CD4-positive, alpha-beta T cell treated with Interleukin-21 for 1 hour (primary cell): ENCODE measurements at places on chromosomes 2 and 18.
A peak's percentile ranks its signal among the peaks of the same experiment; 100 is the strongest.

DNA sequence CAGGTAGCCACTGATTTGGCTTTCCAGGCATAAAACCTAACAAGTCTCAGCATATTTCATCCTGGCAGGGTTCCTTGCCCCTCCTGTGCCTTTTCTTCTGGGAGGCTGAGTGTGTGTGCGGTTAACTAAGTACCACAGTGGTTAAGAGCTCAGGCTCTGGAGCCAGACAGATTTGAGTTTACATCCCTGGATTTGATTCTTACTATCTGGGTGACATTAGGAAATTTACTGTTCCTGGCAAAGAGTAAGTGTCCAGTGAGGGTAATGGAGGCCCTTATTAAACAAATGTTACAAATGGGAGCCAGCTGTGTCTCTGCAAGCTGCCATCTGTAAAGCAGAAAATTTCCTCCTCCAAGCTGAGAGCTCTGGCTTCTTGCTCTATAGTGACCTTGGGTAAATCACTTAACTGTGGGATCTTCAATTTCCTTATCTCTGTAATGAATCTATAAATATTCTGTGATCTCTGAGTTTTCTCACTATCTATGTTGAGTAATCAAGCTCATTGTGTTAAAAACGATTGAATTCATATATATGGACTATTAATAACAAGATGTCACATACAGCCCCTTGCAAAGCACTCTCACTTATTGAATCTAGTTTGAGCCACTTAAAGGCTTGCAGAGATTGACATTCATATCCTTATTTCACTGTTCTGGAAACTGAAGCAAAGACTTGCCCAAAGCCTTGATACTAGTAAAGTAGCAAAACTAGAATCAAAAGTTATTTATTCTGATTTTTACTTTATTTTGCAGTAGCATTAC is 6.5 kb upstream of the COBLL1 start:
- no peak for DNase-seq

DNA sequence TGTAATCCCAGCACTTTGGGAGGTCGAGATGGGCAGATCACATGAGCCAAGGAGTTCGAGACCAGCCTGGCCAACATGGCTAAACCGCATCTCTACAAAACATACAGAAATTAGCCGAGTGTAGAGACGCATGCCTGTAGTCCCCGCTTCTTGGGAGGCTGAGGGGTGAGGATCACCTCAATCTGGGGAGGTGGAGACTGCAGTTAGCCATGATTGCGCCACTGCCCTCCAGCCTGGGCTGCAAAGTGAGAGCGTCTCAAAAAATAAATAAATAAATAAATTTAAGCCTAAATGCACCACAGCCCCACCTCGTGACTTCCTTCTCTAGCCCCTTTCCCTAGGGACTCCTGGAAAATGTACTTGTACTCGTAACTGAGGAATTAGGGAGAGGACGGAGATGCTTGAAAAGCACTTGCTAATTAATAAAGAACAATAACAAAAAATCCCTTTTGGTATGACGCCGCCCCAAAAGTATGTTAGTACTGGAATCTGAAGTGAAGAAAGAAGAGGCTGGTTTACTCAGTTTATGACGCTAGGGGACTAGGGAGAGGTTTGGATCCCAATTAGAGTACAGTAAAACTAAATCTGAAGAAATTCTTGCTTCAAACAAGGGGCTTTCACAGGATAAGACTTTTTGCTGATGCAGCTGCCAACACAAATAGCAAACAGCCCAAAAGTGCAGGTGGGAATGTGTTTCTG is 887 bp upstream of the ZNF396 start:
- DNase-seq, result no peak

DNA sequence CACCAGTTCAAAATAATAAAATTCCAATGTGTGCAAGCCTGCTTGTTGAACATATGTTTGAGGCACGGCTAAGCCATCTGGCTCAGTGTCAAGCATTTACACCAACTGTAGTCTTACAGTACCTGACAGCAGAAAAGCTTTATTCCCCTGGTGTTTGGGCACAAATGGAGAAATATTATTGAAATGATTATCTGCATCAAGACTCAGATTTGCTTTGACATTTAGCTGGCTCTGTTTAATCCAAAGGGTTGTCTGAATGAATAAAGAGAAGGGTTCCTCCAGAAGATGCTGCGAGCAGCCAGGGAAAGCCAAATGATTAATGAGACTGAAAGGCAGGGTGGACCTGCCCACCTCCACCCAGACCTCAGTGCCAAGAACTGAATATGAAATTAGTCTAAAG is 393.2 kb upstream of the GALNT5 start:
- no peak for DNase-seq

DNA sequence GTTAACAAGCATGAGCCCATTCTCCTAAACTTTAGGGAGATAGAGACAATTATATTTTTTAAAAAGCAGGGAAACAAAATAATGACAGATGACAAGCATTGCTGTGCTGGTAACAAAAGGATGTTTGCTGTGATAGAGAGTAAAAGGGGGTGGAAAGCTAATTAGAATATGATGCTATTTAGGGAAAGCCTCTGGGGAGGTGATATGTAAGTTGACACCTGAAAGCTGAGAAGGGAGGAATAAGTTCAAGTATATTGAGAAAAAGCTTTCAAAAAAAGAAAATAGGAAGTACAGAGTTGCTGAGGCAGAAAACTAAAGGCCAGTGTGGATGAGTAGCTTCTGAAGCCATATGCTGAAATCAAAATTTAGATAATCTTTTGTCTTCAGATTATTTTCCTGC is 565.2 kb upstream of the NRXN1 start:
- DNase-seq, result no peak

DNA sequence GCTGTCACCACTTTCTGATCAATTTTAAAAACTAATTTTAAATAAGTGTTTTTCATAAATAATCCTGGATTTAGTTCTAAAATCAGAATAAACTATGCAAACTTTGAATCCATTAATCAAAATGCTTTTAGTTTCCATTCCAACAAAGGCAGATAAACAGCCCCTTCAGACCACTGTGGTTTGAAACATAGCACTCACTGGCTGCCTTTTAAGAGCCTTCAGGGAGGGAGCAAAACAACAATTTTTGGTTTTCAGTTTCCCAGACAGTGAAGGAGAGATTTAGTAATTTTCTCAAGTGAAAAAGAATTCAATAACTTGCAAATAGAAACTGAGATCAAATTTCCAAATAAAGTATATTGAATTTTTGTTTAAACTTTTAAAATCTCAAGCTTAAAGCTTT is 46.1 kb downstream of the CDK15 start:
- no peak for DNase-seq

DNA sequence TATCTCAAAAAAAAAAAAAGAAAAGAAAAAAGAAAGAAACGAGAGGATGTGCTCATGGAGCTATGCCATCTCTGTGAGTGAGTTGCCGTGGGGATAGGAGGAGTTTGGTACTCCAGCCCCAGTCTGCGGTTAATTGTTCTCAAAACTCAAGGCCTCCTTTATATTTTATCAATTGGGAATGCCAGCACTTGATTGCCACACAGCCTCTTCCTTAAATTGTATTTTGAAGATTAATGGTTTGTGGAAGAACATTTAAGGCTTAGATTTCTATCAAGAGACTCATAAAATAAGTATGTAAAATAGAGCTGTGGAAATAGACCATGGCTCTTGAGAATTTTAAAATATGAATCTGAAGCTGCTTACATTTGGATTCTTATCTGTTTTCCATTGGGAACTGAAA is 29.8 kb downstream of the KCNE4 start:
- no peak for DNase-seq

- DNase-seq, result no peak
Measured at GRCh38 chr18:1954583-1955312, 616.6 kb downstream of the METTL4 start.

- DNase-seq, result no peak
Measured at GRCh38 chr2:118065921-118066511, 22.3 kb upstream of the INSIG2 start.

DNA sequence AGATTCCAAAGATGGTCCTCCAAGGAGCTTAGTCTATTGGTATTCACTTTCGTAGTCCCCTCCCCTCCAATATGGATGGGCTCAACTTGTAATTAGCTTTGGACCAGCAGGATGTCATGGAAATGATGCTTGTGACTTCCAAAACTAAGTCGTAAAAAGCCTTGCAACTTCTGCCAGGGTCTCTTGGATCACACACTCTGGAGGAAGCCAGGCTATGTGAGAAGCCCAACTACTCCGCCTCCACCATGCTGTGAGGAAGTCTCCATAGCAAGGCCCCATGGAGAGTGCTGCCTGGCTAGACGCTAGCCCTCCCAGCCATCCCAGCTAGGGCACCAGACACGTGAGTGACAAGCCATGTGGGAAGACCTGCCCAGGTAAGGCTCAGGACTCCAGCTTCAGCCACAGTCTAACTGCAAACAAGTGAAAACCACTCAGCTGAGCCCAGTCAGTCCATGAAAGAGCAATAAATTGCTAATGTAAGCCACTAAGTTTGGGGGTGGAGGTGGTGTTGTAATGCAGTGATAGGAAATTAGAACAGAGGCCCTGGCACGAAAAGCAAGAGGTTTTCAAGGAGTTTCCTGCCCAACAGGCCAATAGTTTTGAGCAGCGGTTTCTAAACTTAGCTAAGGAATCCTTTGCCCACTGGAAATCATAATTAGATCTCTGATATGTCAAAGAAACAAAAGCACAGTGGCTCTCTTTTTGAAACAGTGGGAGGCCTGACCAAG is 77.5 kb upstream of the GLI2 start:
- no peak for DNase-seq

DNA sequence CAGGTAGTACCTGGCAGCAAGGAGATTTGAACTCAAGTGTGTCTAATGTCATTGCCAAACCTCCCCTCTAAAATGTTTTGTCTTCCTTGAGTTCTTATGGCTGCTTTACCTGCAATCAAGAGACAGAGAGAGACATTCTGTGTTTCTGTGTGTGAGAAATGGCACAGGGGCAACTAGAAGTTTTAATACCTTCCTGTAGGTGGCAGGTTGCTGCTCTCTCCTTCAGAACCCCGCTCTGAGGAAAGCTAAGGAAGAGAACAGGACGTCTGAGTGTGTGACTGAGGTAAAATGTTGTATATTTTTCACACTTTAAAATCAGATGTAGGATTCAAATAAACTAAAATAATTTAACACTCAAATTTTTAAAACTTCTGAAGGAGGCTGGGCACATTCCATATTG is 19.2 kb downstream of the DTNA start:
- no peak for DNase-seq

DNA sequence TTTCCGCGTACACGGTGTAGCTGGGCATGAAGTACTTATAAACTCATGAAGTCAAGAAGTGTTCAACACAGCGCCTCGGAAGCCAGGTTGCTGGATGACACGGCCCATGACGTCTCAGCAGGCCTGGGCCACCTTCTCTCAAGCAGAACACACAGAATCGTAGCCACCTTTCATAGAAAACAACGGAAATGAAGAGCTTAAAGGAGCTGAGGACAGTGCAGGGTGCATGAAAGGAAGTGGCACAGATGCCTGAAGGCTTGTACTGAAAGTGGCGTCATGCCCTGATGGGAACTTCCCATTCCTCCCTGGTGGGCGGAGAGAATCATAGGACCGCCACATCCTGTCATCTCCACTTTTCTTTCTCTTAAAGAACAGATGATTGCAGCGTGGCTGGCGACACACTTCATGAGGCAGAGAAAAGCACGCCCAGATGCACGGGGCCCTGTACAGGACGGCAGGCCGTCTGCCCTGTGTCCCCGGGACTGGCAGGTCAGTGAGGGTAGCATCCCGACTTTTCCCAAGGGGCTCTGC is 31.1 kb downstream of the HDAC4 start:
- peak; percentile 88 for DNase-seq

DNA sequence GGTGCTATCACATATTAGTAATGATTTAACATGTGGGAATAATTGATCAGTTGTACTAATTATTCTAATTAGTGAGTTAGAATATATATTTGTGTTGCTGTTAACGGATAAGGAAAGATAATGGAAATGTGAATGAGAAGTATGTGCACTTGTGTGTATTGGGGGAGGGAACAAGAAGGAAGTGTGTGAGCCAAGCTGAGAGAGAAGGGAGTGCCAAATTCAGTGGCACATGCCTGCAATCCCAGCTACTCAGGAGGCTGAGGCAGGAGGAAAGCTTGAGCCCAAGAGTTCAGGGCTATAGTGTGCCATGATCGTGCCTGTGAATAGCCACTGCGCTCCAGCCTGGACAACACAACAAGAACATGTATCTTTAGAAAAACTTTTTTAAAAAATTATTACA is 9.3 kb downstream of the BARD1 start:
- no peak for DNase-seq

DNA sequence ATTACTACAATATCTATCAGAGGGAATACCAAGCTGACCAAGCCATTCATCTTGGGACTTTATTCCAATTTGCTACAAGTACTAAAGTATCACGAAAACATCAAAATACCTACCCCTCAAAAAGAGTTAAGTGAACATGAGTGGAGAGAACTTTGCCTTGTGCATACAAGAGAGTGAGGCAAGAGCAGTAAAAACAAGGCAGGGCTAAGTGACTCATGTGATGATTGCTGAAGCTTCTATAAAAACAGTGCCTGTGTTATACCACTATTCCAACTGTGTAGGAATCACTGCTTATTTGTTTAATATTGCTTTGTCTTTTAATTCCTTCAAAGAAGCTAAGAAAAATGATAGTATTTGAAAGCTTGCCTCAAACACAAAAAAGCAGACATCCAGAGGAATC is 61.2 kb downstream of the FARSB start:
- DNase-seq, result no peak

DNA sequence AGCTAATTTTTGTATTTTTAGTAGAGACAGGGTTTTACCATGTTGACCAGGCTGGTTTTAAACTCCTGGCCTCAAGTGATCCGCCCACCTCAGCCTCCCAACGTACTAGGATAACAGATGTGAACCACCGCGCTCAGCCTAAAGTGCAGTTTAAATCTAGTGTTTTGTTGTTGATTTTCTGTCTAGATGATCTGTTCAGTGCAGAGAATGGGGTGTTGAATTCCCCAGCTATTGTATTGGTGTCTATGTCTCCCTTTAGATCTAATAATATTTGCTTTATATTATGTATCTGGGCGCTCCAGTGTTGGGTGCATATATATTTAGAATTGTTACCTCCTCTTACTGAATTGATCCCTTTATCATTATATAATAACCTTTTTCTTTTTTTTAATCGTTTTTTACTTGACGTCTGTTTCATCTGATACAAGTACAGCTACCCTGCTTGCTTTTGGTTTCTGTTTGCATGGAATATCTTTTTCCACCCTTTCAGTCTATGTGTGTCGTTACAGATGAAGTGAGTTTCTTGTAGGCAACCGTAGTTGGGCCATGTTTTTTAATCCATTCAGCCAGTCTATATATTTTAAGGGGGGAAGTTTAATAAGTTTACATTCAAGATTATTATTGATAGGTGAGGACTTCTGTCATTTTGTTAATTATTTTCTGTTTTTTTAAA is 34.3 kb downstream of the GALM start:
- DNase-seq, result peak; percentile 64

- DNase-seq, result no peak
Measured at GRCh38 chr18:58400331-58400870, 228.5 kb downstream of the ALPK2 start.

- DNase-seq, result no peak
Measured at GRCh38 chr2:134197445-134197844, 56.4 kb upstream of the MGAT5 start.

- no peak for DNase-seq
Measured at GRCh38 chr2:39870871-39871270, 91.8 kb upstream of the THUMPD2 start.

- no peak for DNase-seq
Measured at GRCh38 chr2:218305383-218305782, 13.1 kb upstream of the TMBIM1 start.

- DNase-seq, result peak; percentile 41
Measured at GRCh38 chr2:234273887-234274584, 222.8 kb downstream of the ARL4C start.

GRCh38 chr2:32960647-32961403 is 14.1 kb downstream of the LTBP1 start:
- no peak for DNase-seq

- no peak for DNase-seq
Measured at GRCh38 chr2:160741271-160741670, 247.7 kb upstream of the RBMS1 start.
